T-helper 2 cell treated with Interferon-gamma antibody and Interleukin-4, amounts not matched to agents 5 μg/mL and 100 μg/mL, for 36 hours (primary cell): ENCODE measurements at places on chromosomes 2 and 18.

GRCh38 chr2:58852243-58852642 is 611.1 kb upstream of the FANCL start:
- DNase-seq: no peak

DNA sequence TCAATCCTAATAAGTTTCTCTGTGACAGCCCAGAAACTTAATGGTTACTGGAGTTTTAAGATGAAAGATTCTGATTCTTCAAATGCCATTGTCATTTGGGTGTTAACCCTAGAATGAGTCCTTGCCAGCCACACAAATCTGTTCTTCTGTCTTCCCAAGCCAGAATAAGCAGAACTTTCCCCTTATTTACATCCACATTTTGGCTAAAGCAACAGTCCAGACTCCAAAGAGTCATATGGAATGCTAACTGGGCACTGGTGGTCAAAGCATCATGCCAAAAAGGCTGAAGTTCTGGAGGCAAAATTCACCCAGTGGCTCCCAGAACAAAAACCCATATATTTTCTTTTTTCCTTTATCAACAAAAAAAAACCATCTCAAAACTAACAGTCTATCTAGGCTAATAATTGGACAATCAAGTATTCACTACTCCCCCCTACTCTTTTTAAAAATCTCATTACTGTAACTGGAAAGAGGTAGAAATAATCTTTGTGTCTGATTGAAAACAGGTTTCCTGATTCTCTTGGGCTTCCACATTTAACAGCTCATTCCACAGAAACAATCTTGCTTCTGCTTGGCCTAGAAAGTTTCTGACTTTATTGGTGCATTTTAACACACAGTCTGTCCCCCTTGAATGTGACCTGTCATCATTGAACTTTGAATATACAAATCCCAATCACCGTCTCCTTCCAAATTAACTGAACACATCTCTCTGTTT is 89.6 kb upstream of the SETBP1 start:
- DNase-seq: no peak

DNA sequence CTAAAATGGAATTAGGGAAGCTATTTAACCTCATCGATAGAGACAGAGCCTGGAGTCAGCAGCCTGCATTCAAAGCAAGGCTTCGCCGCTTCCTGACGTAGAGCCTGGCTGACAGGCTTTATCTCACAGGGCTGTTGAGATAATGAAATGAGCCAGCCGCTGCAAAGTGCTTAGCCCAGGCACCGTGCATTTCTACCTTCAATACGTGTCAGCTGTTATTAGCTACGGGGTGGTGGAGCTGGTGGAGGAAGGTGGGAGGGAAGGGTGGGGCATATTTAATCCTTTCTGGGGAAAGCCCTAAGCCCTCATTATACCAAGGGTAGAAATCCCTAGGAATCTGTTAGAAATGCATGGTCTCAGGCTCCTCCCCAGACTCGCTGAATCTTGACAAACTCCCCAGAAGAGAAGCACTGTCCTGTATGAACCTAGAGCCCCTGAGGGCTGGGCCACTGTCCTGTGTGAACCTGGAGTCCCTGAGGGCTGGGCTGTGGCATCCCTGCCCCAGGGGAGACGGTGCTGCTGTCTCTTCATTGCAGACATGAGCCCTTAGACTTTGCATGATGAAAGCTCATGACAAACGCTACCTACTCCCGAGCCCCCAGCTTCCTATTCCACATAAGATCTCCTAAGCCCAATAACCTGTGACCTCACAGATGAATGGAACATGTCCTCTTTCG is 72.4 kb downstream of the ALPK2 start:
- DNase-seq: no peak

- no peak for DNase-seq
Observed at GRCh38 chr2:147003081-147003480, 841.7 kb upstream of the ACVR2A start.

GRCh38 chr2:102473020-102473419 is at the start of gene SLC9A4:
Gene SLC9A4 (plus strand): TSS chr2:102473226. CDS start chr2:102473760, 534 bp downstream.
- DNase-seq: peak; percentile 27

- DNase-seq: peak; percentile 63
Observed at GRCh38 chr2:134683561-134684112, 35.2 kb downstream of the TMEM163 start.

DNA sequence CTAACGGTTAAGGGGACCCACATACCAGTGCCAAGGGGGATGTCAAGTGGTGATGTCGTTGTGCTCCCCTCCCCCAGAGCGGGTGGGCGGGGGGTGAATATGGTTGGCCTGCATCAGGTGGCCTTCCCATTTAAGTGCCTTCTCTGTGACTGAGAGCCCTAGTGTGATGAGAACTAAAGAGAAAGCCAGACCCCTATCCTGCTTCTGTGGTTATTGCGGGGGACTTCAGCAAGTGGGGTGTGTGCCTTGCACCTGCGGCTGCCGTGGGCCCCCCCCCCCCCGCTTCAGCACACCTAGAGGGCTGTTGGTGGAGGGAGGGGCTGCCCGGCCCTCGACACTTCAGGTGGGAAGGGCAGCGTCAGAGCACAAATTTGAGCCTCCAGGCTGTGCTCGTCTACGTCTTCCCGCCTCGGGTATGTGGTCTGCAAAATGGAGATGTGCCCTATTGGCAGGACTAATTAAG is 6.1 kb downstream of the CTDSP1 start:
- DNase-seq: no peak

GRCh38 chr2:190031969-190032618 is 30.4 kb downstream of the MSTN start:
- DNase-seq: no peak

DNA sequence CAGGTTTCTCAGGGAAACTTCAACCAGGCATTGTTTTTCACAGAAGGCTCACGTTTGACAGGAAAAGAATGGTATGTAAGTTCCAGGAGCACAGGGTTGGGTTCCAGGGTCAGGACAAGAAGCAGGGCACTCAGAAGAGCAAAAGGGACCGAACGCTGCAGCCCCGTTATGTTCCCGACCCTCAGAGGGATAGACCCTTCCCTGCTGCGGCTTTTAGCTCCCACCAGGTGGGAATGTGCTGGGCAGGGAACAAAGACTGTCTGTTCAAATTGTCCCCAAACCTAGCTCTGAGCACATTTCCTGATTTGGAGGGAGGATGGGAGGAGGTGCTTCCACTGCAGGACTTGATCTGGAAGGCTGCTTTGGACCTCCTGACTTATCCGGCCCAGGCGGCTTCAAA is 130.1 kb downstream of the RAB3GAP1 start:
- DNase-seq: no peak

DNA sequence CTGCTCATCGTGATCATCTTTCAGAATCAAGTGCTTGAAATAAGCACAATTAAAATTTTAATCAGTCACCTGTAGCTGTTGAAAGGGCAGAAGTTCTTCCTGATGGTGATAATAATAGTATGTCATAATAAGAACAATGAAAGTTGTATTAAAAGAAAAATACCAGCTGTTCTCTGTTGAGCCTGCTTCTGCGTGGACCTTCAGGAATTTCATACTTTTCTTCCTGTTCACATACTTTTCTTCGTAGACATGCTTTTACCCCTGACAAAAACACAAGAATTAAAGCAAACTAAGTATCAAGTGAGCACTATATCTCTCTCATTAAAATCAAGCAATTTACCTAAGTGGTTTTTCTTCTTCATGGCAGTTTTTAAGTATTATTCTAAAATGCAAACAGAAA is 79.2 kb downstream of the BARD1 start:
- no peak for DNase-seq

- no peak for DNase-seq
Observed at GRCh38 chr2:16129716-16130540, 189.6 kb downstream of the MYCN start.

DNA sequence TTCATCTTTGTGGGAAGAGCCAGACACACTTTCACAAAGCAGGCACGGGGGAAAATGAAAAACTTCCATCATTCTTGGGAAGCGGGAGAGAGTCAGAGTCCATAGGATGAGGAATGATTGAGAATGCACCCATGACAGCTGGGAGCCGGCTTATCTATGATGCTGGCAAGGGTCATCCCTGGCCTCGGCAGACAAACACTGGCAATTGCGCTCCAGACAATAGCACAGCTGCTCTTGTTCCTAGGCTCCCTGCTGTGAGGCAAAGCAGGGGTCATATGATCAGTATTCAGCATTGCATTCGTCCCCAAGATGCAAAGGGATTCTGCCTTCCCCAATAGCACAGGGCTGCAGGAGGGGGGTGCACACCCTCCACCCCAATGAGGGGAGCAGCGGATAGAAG is 33.0 kb downstream of the CYRIA start:
- no peak for DNase-seq

- DNase-seq: no peak
Observed at GRCh38 chr2:71831193-71831577, 316.5 kb downstream of the CYP26B1 start.

GRCh38 chr18:49880661-49881060 is 67.3 kb upstream of the ACAA2 start:
- no peak for DNase-seq

DNA sequence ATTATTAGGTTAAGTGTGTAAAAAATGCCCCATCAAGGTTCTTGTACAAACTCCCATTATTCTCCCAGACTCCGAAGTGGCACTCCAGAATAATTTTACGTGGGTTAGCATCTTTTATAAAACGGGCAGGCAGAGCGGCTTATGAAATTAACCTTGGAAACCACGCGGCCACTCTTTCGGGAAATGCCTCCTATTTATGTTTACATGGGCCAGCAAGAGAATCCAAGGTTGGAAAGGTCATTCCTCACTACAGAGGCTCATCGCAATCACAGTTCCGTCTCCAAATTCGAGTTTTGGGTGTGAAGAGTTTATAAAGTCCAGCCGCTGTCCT is 1.2 kb upstream of the IMPA2 start:
- no peak for DNase-seq

DNA sequence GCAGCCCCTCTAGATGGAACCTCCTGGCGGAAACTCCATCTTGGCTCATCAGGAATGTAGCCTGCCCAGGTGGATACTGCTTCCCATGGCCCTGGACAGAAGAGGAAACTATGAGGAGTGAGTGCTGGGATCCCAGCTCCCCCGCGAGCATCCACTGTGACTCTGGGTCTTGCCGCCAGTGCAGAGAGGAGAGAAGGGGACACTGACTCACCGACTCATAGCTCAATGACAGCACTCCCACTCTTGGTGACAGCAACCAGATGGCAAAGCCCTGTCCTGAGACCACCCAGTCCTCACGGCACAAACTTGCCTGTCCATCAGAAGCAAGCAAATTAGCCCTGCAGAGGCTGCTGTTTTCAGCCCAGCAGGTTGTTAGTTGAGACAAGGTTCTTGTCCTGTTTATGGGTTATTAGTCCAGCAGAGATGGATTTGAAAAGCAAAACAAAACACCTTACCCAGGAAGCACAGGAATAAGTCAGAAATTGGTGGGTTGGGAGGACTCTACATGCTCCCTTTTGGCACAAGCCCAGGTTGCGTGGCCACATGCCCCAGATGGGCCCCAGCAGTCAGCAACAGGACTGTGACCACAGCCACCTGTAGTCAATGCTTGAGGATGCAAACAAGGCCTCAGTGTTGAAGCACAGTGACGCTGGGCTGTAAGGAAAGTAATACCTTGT is 111.5 kb upstream of the GLI2 start:
- DNase-seq: no peak

DNA sequence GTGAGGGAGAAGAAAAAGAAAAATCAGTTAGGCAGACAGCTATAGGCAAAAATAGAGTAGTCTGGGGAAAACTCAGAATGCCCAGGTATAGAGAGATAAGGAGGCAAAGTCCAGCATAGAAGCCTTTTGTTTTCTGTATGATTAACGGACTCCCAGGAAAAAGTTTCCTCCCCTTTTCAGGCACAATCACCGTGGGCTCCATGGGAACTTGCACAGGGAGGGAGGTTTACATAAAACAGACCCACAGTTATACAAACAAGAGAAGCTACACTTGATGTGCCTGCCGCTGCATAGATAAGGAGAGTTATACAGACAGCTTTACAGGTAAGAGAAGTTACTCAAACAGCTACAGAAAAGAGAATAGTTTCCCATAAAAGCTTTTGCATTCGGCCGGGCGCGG is 39.2 kb upstream of the SULT1C3 start:
- no peak for DNase-seq
